Diencephalon (tissue), 1 donor: ENCODE measurements at places on chromosomes 6 and 20. TPM values are rescaled to one million over a fixed set of nuclear protein-coding genes. Genes with fewer than 3 reads are reported as not detected.

ZC3H12D gene
- total RNA-seq, result 0.92 TPM

ZSCAN23 gene
- 17.5 TPM for total RNA-seq

PNLDC1 gene
- total RNA-seq, result 0.23 TPM

ABHD16B gene
- not detected for total RNA-seq

SLC22A23 gene
- 29.8 TPM for total RNA-seq

RFX6 gene
- not detected for total RNA-seq

ADGRG6 gene
- total RNA-seq, result 9.9 TPM

SAPCD1 gene
- 2.1 TPM for total RNA-seq

MRAP2 gene
- 30.4 TPM for total RNA-seq

LAMA2 gene
- total RNA-seq, result 13.1 TPM

OLIG3 gene
- 0.23 TPM for total RNA-seq

ZNF165 gene
- total RNA-seq, result 2.3 TPM

OPRM1 gene
- total RNA-seq, result 56.7 TPM

ANGPT4 gene
- total RNA-seq, result 0.23 TPM

IYD gene
- 0.69 TPM for total RNA-seq

SALL4 gene
- total RNA-seq, result 0.69 TPM

ADGRF4 gene
- not detected for total RNA-seq

DEFB124 gene
- not detected for total RNA-seq

VIP gene
- 3.0 TPM for total RNA-seq

MAPK13 gene
- 3.9 TPM for total RNA-seq

DLL1 gene
- total RNA-seq, result 11.3 TPM

TMEM14C gene
- total RNA-seq, result 61.8 TPM

HUS1B gene
- total RNA-seq, result 1.4 TPM

GPLD1 gene
- 21.2 TPM for total RNA-seq

RAB44 gene
- total RNA-seq, result not detected

TAGAP gene
- total RNA-seq, result 1.6 TPM

RRAGD gene
- total RNA-seq, result 61.1 TPM

DOK5 gene
- total RNA-seq, result 26.8 TPM

ERMARD gene
- total RNA-seq, result 27.5 TPM

KHDC3L gene
- not detected for total RNA-seq

TMEM244 gene
- total RNA-seq, result not detected

ZSWIM3 gene
- 13.8 TPM for total RNA-seq

CCN5 gene
- total RNA-seq, result not detected

PMEPA1 gene
- total RNA-seq, result 16.1 TPM

FAM217A gene
- total RNA-seq, result not detected

POM121L2 gene
- total RNA-seq, result not detected

PRPH2 gene
- total RNA-seq, result 11.5 TPM

GABRR1 gene
- 0.46 TPM for total RNA-seq

SLC29A1 gene
- total RNA-seq, result 15.9 TPM

GLP1R gene
- total RNA-seq, result 1.6 TPM

NOL7 gene
- total RNA-seq, result 48.2 TPM

DLK2 gene
- total RNA-seq, result 8.3 TPM

PDE7B gene
- 27.5 TPM for total RNA-seq

PAX1 gene
- total RNA-seq, result not detected

MICA gene
- 2.3 TPM for total RNA-seq

PRELID3B gene
- 78.4 TPM for total RNA-seq

LAMA5 gene
- 12.9 TPM for total RNA-seq

SLC4A11 gene
- total RNA-seq, result not detected

CST7 gene
- total RNA-seq, result 0.69 TPM

THEMIS gene
- total RNA-seq, result not detected

SLC17A1 gene
- not detected for total RNA-seq

PROKR2 gene
- total RNA-seq, result 4.8 TPM

PLN gene
- 0.46 TPM for total RNA-seq

RAMACL gene
- total RNA-seq, result 2.1 TPM

SMLR1 gene
- total RNA-seq, result not detected

SEL1L2 gene
- 0.23 TPM for total RNA-seq

PLCG1 gene
- 93.9 TPM for total RNA-seq
